Activated CD8-positive, alpha-beta memory T cell treated with anti-CD3 and anti-CD28 coated beads for 1 hour (primary cell): ENCODE measurements at places on chromosomes 16 and 17.

DNA sequence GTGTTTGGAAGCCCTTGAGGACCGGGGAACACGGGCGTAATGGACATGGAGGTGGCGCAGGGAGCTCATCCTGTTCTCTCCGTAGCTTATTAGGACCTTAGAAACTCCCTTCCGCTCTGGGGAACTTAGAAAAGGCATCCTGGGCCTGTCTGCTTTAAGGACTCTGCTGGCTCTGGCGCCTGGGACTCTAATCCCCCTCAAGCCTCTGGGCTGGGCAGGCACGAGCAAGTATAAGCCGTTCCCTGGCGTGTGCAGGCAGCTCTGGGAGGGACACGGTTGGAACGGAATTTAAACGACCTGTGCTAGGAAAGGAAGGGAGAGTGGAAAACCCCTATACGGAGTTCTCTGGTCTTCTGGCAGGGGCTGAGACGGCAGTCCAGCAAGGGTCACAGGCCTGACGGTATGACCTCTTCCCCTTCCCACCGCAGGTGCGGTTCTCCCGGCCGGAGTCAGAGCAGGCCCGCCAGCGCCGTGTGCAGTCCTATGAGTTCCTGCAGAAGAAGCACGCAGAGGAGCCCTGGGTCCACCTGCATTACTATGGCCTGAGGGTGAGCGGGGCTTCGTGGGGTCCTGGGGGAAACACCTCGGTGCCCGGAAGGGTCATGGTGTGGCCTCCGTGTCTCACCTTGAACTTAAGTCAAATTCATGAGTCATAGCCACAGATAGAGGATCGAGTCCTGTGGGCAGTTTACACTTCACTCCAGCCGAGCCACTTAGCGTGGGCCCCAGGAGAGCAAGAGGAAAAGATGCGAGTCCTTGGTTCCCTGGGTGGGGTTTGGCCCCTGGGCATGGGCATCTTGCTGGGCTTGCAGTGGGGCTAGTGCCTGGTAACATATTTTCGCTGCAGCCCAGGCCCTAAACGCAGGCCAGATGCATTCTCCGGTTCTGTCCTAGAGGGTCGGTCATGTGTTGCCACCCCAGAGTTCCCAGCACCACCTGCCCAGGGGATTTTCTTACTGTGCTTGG lies 17.7 kb downstream of the POLR3E start:
- no peak for DNase-seq

DNA sequence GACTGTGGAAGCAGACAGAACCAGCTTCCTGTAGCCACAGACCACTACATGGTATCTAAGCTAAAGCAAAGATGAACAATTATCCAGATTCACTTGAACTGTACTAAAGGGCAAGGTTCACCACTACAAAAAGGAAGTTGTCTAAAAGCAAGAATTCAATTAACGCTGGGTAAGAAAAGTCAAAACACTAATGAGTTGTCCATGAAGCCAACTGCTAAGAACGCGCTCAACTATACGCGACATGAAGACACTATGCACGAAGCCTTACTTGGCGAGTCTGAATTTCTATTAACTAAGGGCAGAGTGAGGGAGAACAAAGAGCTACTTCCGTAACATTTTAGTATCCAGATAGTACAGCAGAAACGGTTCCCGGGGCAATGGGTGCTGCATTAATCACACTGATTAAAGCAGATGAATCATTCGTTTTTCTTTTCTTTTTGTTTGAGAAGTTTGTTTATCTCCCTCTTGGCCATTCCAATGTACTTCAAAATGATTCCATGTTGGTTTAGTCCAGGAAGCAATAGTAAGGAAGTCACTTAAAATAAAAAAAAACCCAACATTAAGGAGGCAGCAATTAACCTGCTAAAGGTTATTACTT lies 2.8 kb upstream of the RPS15A start:
- DNase-seq = no peak

- DNase-seq = no peak
Observed at GRCh38 chr16:19868421-19868820, 16.2 kb downstream of the GPRC5B start.

GRCh38 chr17:47707056-47707804 lies 13.3 kb downstream of the TBKBP1 start:
- DNase-seq = no peak
